ENCODE measurements at places on chromosomes 1 and 21.

- no peak for DNase-seq
These were observed 9.6 kb downstream of the EPHX1 start for GRCh38 chr1:225819346-225820192.

DNA sequence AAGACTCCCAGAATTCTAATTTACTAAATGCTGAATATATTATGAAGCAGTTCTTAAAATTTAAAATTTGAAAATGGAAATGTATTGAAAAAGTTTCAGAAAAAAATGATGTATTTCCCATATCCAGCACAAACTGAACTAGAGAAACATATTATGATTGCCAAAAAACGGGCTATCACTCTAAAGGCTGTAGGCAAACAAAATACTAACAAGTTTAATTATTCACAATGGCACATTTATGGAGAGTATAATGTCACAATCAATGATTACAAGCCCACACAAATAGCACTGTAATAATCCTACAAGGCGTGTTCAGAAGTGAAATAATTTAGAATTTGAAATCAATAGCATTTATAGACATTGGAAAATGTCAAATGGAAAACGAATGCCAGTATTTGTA, 531.3 kb downstream of the PTBP2 start:
- no peak for DNase-seq

- DNase-seq: no peak
These were observed 199.2 kb upstream of the ST6GALNAC5 start for GRCh38 chr1:76668046-76668445.

DNA sequence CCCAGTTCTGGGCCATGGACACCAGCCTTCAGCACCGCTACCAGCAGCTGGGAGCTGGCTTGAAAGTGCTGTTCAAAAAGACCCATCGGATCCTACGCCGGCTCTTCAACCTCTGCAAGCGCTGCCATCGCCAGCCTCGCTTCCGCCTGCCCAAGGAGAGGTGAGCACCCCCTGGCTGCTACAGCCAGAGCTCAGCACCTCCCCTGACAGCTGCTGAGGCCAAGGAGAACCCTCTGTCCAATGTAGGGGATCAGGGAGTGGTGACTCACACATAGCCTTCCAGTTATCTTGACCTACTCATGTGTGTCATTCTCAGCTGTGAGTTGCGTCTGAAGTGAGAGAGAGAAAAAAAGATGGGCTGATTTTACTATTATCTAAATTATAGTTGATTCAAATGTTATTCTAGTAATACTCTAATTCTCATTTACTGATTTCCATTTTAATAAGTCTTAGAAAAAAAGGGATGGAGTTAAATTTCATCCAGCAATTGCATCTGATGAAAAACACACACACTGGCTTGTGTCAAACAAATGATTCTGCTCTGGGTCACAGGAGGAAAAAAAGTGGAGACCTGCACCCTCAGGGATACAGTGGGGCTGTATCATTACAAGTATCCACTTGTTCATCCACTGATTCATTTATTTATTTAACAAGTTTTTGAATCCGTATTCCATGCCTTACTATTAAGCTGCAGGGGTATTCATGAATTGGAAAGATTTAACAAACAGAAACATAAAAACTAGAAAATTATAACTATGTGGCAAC, 108.0 kb downstream of the BRINP2 start:
- no peak for DNase-seq

DNA sequence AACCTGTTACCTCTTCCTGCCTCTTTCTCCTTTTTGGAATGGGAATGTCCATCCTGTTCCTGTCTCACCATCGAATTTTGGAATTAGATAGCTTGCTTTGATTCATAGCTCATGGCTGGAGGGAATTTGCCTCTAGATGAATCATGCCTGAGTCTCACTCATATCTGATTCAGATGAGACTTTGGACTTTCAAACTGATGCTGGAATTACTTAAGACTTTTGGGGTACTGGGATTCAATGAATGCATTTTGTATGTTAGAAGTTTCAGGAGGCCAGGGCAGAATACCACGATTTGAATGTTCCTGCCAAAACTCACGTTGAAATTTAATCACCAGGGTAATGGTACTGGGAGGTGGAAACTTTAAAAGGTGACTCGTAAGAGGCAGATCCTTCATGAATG, 132.4 kb downstream of the DSCAM start:
- DNase-seq: no peak

- no peak for DNase-seq
These were observed 31.3 kb upstream of the TTC34 start for GRCh38 chr1:2832506-2833453.

- no peak for DNase-seq
These were observed 25.2 kb downstream of the C1QB start for GRCh38 chr1:22677931-22678896.

- no peak for DNase-seq
These were observed at the start of gene IFI44L for GRCh38 chr1:78619803-78620579. TSS of gene IFI44L (plus strand) at chr1:78620448. CDS start at chr1:78627916, 7,468 bp downstream.

- peak; percentile 84 for DNase-seq
These were observed at the start of gene VANGL1 for GRCh38 chr1:115641762-115642167. TSS of gene VANGL1 (plus strand) at chr1:115641970. CDS start at chr1:115651414, 9,444 bp downstream.

- no peak for DNase-seq
These were observed 47.2 kb upstream of the ERRFI1 start for GRCh38 chr1:8073112-8073855.

DNA sequence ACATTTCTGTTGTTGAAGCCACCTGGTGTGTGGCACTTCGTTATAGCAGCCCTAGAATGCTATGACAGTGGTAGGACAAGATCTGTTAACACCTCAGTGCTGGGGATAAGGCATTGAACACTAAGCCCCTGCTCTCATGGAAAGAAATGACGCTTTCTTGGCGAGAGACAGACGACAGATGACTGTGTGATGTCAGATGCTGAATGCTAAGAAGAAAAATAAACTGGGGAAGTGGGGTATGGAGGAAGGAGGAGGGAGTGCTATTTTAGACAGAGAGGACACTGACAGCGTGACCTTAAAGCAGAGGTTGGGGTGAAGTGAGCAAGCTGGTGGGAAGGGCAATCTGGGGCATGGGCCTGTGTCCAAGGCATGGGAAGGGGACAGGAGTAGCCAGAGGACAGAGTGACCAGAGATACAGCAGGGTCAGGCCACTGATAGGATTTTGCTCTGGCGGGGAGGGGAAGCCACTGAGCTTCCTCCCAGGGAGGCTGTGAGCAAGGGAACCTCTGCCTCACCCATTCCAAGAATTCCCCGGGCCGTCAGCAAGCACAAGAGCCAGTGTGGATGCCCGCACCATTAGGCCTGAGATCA, 15.2 kb downstream of the DOP1B start:
- no peak for DNase-seq

DNA sequence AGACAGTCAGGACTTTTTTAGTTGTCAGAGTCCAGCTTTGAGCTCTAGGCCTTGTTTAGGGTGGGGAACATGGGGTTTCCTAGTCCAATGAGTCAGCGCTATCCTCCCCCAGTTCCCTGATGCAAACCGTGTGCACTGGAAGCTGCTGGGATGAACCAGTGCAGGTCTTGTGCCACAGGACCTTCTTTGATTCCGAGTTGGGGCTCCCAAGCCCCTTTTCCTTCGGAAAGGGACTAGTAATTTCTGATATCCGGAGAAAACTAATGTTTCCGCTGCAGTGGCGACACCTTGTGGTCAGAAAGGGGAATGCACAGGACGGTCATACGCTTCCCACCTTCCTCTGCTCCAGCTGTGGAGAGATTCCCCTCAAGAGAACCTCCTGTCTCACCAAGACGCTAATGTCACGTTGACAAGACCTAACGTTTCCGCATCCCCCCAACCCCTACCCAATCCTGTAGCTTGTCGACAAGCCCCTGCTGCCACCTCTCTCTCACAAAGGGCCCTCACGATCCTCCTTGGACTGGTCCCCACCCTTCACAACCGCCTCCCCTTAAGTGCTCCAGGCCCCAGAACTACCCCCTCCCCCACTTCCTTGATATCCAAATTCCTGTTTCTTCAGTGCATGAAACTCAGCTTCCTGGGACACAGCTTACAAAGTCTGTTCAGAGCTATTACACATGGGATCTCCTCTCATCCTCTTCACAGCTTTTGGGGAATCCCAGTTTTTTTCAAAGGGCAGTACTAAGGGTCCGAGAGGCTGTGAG, 30.9 kb downstream of the GPA33 start:
- DNase-seq: peak; percentile 70

- DNase-seq: peak; percentile 19
These were observed 12.3 kb upstream of the IL22RA1 start for GRCh38 chr1:24155011-24155782.

DNA sequence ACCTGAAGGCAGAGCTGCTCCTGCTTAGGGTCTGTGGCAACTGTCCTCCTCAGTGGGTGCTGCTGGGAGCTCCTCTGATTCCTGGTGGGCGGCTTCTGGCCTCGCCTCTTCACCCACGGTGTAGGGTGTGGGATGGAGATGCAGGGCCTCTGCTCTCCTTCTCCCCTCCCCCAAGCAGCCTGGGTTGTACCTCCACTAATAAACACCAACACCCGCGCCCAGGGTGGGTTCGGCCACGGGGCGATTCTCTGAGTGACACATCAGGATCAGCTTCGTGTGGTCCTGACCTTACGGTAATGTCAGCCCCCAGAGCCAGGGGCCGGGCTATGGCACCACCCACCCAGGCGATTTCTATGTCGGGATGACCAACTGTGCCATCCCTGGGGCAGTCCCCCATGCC, 23.7 kb downstream of the KRTAP10-1 start:
- no peak for DNase-seq

- DNase-seq: no peak
These were observed 1.3 kb upstream of the KCNN3 start for GRCh38 chr1:154871374-154871773.

- no peak for DNase-seq
These were observed at the start of gene PRDM16 for GRCh38 chr1:3068564-3069431. TSS of gene PRDM16 (plus strand) at chr1:3069203. CDS start at chr1:3069260, 57 bp downstream.

GRCh38 chr1:211420845-211421454, 71.0 kb downstream of the RD3 start:
- no peak for DNase-seq

- DNase-seq: no peak
These were observed 6.2 kb downstream of the RASSF5 start for GRCh38 chr1:206513312-206514111.

- peak; percentile 87 for DNase-seq
These were observed 15.1 kb upstream of the AIM2 start for GRCh38 chr1:159091607-159092031.

DNA sequence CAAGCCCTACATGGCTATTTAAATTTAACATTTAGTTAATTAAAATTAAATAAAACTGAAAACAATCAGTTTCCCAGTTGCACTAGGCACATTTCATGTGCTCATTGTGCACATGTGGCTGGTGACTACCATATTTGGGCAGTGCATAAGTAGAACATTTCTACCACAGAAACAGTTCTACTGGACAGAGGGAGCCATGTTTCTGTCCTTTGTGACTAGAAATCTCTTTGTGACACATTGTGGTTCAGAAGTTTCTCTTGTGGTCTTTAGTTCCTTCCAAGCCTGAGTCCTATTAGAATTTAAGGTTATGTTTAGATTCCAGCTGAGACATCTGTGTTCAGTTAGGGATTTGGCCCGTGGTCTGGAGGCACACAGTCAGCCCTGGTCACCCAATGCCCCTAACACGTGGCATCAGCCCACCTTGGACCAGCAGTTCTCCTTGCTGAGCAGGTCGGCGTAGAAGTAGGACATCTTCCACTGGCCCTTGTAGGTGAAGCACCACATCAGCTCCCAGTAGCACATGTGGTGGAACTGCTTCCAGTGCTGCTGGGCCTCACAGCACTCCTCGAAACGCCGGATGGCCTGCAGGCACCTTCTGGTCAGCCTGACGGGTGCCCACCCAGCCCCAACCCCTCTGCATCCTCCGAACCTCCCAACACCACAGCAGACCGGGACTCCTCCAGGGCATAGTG, 29.1 kb downstream of the TTC39A start:
- DNase-seq: no peak

DNA sequence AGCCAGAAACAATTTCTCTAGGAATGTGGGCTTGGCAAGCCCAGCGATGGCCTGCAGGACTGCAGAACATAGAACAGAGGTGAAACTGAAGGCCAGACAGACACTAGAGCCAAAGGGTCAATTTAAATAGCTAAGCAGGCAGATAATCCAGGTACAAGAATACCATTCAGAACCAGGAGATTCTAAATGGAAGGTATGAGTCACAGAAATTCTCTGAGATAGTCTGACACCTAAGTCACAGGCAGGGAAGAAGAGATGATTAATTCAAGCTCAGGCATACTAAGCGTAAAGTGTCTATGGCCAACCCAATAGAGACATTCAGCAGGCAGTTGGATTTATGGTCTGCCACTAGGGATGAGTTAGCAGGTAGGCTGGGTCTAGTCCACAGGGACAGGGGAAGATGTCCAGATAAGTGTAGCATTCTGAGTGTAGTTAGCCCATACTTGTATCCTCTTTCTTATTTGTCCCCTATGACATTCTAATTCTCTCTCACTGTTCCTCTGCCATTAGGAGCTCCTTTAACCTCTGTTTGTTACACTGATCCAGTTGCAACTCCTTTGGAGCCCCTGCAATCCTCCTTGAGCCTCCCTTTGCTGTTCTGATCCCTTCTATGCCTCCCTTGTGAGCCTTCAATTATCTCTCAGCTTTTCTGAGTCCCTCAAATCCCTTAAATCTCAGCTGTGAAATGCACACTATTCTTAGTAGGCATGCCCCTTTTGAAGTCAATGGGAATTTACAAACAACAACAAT, 383.8 kb downstream of the LMO4 start:
- no peak for DNase-seq

- DNase-seq: no peak
These were observed 24.2 kb upstream of the HSD3B1 start for GRCh38 chr1:119482517-119483425.

GRCh38 chr1:153763365-153764225, 11.6 kb upstream of the SLC27A3 start:
- no peak for DNase-seq

DNA sequence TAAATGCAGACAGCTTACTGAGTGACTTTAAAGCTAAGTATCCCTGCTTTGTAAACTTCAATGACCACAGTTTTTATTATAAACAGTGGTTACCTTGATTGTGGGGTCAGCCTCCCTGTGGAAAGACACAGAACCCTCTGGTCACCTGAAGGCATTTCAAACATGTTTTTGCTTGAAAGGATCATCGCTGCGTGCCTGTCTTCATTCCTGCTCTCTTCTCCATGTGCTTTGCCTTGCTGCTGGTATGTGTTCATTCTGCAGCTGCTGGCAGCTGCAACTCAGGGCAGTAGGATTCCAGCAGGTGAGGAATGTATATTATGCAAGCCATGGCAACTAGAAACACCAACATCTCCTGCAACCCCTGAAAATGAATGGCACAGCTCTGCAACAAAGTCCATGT, 81.0 kb upstream of the VAV3 start:
- no peak for DNase-seq

Data from NB4 (cell line).